ENCODE measurements at places on chromosomes 6 and 20. TPM values are rescaled to one million over a fixed set of nuclear protein-coding genes. Genes with fewer than 3 reads are reported as not detected.

LAMA5 gene
- 30.9 TPM for total RNA-seq

PSORS1C1 gene
- 7.7 TPM for total RNA-seq

LY6G6F gene
- total RNA-seq: not detected

DNA sequence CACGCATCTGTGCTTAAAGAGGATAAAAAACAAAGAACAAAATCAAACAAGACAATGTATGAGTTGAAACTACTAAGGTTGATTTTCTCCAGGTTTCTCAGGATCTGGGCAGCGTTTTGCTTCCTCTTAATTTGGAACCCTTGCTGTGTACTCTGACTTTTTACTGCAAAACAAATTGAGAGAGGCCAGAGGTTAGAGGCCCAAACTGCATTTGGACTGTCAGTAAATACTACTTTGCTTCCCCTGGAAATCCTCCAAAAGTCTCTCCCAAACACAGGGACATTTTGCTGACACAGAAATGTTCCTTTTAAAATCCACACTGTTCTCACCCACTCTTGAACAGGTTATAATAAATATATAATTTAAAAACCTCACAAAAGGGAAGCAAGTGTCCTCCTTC, 1.1 kb downstream of the ARG1 start:
- H3K27ac ChIP-seq: no peak overlapping the region
- H3K36me3 ChIP-seq: no peaks in the 10 kb centered on the region
- DNase-seq: no peak
- H3K4me1 ChIP-seq: no peaks in the 10 kb centered on the region
- H3K4me3 ChIP-seq: no peak overlapping the region

DNA sequence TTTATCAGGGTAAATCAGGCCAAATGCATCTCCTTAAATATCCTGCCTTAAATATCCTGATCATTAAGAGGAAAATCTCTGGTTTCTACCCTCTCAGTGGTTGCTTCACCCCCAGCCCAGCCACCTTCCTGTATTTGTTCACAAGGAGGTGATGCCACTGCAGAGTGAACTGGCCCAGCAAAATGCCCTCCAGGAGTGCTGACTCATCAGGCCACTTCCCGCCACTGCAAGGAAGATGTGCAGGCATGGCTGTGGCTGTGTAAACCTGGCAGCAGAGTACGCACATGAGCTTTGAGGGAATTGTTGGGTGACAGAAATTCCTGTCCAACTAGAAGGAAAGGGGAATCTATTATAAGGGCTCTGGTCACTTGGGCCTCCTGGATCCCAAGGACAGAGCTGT, 13.8 kb downstream of the NQO2 start:
- no peaks in the 10 kb centered on the region for H3K27me3 ChIP-seq
- no peaks in the 10 kb centered on the region for H3K4me1 ChIP-seq
- no peak for DNase-seq
- H3K4me3 ChIP-seq: no peak overlapping the region
- H3K36me3 ChIP-seq: no peaks in the 10 kb centered on the region

DNA sequence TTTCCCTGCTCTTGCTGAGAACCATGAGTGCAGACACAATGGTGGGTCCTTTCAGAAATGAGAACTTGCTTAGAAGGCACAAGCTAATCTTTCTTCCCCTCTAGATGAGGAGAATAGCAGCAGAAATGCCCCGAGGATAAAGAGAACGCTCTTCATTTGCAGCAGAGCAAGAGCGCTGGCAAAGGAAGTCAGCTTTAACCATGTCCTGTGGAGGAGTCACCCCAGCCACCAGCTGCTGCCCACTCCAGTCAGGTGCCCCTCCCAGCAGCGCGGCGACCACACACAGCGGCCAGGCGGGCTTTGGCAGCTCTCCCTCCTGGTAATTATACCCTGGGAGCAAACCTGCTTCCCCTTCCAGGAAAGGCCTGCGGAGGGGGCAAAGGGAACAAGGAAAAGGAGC, 42.4 kb upstream of the EMILIN3 start:
- peaks cover 3% of the 10 kb centered on the region for H3K36me3 ChIP-seq
- peak; percentile 34 for DNase-seq
- no peaks in the 10 kb centered on the region for H3K27me3 ChIP-seq

FAM217A gene
- not detected for total RNA-seq

RSPO3 gene
- 0.12 TPM for total RNA-seq

- H3K36me3 ChIP-seq: no peaks in the 10 kb centered on the region
- H3K4me3 ChIP-seq: no peak overlapping the region
- H3K27me3 ChIP-seq: no peaks in the 10 kb centered on the region
- DNase-seq: no peak
- H3K27ac ChIP-seq: no peak overlapping the region
Measured at GRCh38 chr6:149216459-149216858, 101.1 kb upstream of the TAB2 start.

- no peaks in the 10 kb centered on the region for H3K36me3 ChIP-seq
- H3K4me3 ChIP-seq: peak overlapping the region; percentile 30
- peaks cover 2% of the 10 kb centered on the region for H3K4me1 ChIP-seq
- H3K27me3 ChIP-seq: no peaks in the 10 kb centered on the region
- DNase-seq: peak; percentile 89
Measured at GRCh38 chr20:48025051-48025515, 239.8 kb upstream of the SULF2 start.

DNA sequence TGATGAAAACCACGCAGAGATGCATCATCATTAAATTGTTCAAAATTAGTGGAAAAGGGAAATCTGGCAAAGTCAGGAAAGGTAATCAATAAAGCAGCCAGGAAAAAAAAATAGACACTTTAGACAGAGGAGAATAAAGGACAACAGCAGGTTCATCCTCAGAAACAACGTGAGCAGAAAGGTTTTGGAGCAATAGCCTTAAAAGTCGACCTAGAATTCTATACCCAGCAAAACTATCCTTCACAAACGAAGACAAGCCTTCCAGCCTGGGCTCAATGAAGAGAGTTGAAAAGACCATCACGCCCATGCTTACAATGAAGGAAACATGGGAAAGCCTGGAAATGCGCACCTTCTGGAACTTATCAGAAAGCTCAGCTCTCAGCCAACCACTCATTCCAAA, 24.7 kb upstream of the CHRNA4 start:
- no peak overlapping the region for H3K4me3 ChIP-seq
- no peaks in the 10 kb centered on the region for H3K4me1 ChIP-seq
- DNase-seq: no peak
- no peaks in the 10 kb centered on the region for H3K27me3 ChIP-seq
- H3K36me3 ChIP-seq: no peaks in the 10 kb centered on the region

- H3K27me3 ChIP-seq: no peaks in the 10 kb centered on the region
- no peaks in the 10 kb centered on the region for H3K4me1 ChIP-seq
- no peak overlapping the region for H3K4me3 ChIP-seq
- no peaks in the 10 kb centered on the region for H3K36me3 ChIP-seq
Measured at GRCh38 chr6:31005249-31006020, 4.8 kb upstream of the MUC22 start.

GRCh38 chr6:41942067-41942851, 651 bp upstream of the CCND3 start:
- peaks cover 10% of the 10 kb centered on the region for H3K4me1 ChIP-seq
- H3K27ac ChIP-seq: peak overlapping the region; percentile 29
- DNase-seq: no peak
- peak overlapping the region; percentile 61 for H3K4me3 ChIP-seq
- H3K27me3 ChIP-seq: no peaks in the 10 kb centered on the region

- no peaks in the 10 kb centered on the region for H3K36me3 ChIP-seq
- no peak overlapping the region for H3K4me3 ChIP-seq
- DNase-seq: peak; percentile 22
- no peaks in the 10 kb centered on the region for H3K27me3 ChIP-seq
- H3K27ac ChIP-seq: no peak overlapping the region
Measured at GRCh38 chr6:116497113-116497676, 14.2 kb upstream of the CALHM5 start.

GRCh38 chr6:113979937-113980336, 9.0 kb upstream of the HDAC2 start:
- no peak for DNase-seq
- H3K27ac ChIP-seq: no peak overlapping the region
- H3K4me1 ChIP-seq: no peaks in the 10 kb centered on the region
- H3K36me3 ChIP-seq: no peaks in the 10 kb centered on the region
- H3K27me3 ChIP-seq: no peaks in the 10 kb centered on the region
- H3K4me3 ChIP-seq: no peak overlapping the region

GRCh38 chr6:6972456-6972855, 135.3 kb upstream of the RREB1 start:
- H3K4me1 ChIP-seq: peaks cover 3% of the 10 kb centered on the region
- no peak overlapping the region for H3K4me3 ChIP-seq
- DNase-seq: no peak
- H3K36me3 ChIP-seq: no peaks in the 10 kb centered on the region

GRCh38 chr6:25717866-25718740, 36.4 kb upstream of the SLC17A4 start:
- no peak overlapping the region for H3K4me3 ChIP-seq
- H3K36me3 ChIP-seq: no peaks in the 10 kb centered on the region
- no peaks in the 10 kb centered on the region for H3K4me1 ChIP-seq
- H3K27ac ChIP-seq: no peak overlapping the region
- H3K27me3 ChIP-seq: no peaks in the 10 kb centered on the region

SIRPD gene
- not detected for total RNA-seq

SAMD3 gene
- total RNA-seq: 1.1 TPM

DNA sequence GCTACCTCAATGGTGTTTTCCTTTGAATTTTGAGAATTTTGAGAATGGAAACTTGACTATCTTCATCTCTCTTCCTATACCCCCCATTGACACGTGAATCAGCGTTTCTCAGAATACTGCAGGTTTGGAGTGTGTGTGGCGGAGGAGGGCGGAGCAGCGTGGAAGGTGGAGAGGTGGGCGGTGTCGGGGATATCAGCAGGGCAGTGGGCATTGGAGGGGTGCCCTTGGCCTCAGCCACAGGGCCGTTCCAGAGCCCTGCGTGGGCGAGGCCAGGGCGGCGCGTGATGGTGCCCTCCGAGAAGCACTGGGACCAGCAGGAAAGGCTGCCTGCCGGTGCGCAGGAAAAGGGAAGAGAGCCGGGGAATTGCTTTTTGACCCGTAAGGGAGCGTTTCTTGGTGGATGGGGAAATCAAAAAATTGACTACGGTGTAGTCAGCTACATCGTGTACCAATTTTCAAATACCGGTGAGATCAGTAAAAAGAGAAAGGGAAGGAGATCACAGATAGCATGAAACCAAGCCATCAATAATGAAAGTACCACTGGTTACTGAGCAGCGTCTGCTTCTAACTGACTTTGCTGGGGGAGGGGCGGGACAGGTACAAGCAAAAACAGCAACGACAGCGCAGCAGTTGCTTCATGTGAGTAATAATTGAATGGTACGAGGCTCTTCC, 82.7 kb upstream of the DUSP22 start:
- no peak for DNase-seq
- no peaks in the 10 kb centered on the region for H3K4me1 ChIP-seq
- H3K36me3 ChIP-seq: no peaks in the 10 kb centered on the region
- no peaks in the 10 kb centered on the region for H3K27me3 ChIP-seq
- H3K4me3 ChIP-seq: no peak overlapping the region
- H3K27ac ChIP-seq: no peak overlapping the region

MRPS18B gene
- 40.7 TPM for total RNA-seq

DNA sequence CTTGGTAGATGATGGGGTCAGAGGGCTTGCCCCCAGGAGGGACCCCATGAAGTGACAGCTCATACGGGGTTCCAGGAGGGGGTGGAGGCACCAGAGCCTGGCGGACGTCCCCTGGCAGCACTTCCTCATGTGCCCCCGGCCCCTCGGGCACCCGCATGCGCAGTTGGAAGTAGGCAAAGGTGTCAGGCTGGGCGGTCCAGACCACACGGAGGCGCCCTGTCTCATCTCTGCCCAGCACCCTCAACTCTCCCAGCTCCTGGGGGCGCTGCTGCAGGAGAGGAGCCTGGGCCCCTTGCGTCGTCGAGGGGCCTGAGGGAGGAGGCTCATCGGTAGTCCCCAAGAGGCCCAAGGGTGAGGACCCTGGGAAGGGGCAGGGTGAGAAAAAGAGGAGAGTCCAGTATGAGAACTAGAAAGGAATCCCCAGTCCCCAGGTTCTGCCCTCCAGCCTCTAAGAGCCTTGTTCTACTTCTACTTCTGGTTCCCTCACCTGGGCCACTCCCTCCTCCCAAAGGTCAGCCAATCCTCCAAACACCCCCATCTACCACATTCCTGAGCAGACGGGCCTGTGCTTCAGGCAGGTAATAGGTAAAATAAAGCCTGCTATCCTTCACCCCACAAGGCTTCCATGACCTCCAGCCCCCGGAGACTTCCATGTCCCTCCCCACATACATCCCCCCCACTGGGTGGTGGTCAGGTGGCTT, 23.2 kb downstream of the TNXB start:
- peak overlapping the region; percentile 3 for H3K27ac ChIP-seq
- no peaks in the 10 kb centered on the region for H3K27me3 ChIP-seq
- no peaks in the 10 kb centered on the region for H3K36me3 ChIP-seq
- no peak for DNase-seq
- peaks cover 14% of the 10 kb centered on the region for H3K4me1 ChIP-seq
- H3K4me3 ChIP-seq: no peak overlapping the region

ACSS1 gene
- total RNA-seq: 14.9 TPM

AKAP12 gene
- 116 TPM for total RNA-seq

DNA sequence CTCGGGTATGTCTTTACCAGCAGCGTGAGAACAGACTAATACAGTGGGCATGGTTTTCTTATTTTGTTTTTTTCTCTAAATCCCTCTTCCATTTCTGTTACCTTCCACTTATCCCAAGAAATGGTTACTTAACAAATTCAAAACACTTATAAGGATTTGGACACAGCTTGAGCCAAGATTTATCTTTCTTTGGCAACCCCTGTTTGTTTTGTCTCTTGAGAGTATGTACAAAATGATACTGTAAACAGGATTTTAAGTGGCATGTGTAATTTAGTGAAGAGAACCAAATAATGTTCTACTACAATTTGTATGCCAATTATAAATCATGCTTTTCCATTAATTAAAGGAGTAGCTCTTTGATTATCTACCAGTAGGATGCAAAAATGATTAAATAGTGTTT, 51.4 kb downstream of the PPP1R14C start:
- peaks cover 2% of the 10 kb centered on the region for H3K4me1 ChIP-seq
- H3K4me3 ChIP-seq: no peak overlapping the region
- no peaks in the 10 kb centered on the region for H3K36me3 ChIP-seq
- no peaks in the 10 kb centered on the region for H3K27me3 ChIP-seq
- H3K27ac ChIP-seq: no peak overlapping the region

LY6G6D gene
- total RNA-seq: not detected

DNA sequence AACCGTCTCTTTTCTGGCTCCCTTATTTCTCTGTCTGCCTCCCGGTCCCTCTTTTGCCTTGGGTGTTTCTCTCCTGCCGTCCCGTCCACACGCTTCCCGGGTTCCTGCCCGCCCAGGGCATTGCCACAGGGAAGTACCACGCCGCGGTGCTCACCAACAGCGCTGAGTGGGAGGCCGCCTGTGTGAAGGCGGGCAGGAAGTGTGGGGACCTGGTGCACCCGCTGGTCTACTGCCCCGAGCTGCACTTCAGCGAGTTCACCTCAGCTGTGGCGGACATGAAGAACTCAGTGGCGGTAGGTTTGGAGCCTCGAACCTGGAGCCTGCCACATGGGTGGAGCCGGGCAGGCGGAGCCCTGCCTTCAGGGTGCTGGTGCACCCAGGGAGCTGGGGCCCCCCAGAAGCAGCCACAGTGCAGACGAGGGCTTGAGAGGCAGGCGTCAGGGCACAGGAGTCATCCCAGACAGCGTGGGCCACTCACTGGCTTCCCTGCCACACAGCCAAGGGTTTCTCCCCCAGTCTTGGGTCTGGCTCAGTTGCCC, 21.3 kb downstream of the NPEPL1 start:
- no peaks in the 10 kb centered on the region for H3K27me3 ChIP-seq
- no peak overlapping the region for H3K4me3 ChIP-seq

- no peak overlapping the region for H3K4me3 ChIP-seq
- no peaks in the 10 kb centered on the region for H3K27me3 ChIP-seq
- H3K27ac ChIP-seq: no peak overlapping the region
- no peaks in the 10 kb centered on the region for H3K36me3 ChIP-seq
Measured at GRCh38 chr6:70717038-70717801, 49.5 kb downstream of the SMAP1 start.

GRCh38 chr6:169999367-169999766, 247.9 kb downstream of the ERMARD start:
- H3K27ac ChIP-seq: no peak overlapping the region
- no peaks in the 10 kb centered on the region for H3K27me3 ChIP-seq
- no peaks in the 10 kb centered on the region for H3K36me3 ChIP-seq
- H3K4me3 ChIP-seq: no peak overlapping the region
- no peak for DNase-seq

All from ovary (tissue), 10 donors.